HT1080 (cell line): ENCODE measurements at places on chromosomes 6 and 20. TPM values are rescaled to one million over a fixed set of nuclear protein-coding genes. Genes with fewer than 3 reads are reported as not detected.

DNA sequence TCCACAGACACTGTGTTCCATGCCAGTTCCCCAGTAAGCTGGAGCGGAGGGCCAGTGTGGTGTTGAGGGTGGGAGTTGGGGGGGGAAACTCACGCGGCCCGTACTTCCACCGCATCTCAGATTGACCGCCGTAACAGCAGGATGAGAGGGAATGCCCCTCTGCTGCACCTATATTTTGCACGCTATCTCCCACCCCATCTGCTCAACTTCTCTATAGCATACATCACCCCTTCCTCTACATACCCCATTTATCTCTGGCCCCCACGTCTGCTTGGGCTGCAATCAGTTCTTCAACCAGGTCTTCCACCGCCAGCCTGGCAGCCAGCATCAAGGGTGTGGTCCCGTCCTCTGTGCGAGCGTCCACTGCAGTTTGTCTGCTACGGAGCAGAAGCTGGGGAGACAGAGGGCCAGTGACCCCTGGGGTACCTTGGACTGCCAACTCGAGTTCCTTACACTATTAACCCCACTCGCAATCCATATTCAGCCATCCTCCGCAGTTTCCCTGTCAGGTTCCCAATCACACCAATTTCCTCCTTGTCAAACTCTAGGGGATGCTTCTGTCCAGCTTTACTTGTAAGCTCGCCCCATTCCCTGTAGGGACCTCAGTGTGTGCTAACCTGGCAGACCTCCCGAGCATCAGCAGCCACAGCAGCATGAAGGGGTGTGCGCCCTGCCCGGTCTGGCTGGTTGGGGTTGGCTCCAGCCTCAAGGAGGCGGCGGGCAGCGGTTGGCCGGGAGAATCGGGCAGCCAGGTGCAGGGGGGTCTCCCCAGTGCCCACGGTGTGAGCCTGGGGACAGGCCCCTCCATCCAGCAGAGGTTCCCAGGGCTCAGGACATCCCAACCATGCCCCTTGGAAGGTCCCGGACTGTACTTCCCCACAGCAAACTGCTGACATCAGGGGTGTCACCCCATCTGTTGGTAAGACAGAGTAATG is 4.5 kb upstream of the GPSM3 start:
- no peak for DNase-seq

The SSTR4 gene
- not detected in 2 replicates for total RNA-seq

The RBPJL gene
- not detected in 2 replicates for total RNA-seq

- no peak for DNase-seq
These were observed 18.8 kb upstream of the FRMD1 start for GRCh38 chr6:168097621-168098430.

DNA sequence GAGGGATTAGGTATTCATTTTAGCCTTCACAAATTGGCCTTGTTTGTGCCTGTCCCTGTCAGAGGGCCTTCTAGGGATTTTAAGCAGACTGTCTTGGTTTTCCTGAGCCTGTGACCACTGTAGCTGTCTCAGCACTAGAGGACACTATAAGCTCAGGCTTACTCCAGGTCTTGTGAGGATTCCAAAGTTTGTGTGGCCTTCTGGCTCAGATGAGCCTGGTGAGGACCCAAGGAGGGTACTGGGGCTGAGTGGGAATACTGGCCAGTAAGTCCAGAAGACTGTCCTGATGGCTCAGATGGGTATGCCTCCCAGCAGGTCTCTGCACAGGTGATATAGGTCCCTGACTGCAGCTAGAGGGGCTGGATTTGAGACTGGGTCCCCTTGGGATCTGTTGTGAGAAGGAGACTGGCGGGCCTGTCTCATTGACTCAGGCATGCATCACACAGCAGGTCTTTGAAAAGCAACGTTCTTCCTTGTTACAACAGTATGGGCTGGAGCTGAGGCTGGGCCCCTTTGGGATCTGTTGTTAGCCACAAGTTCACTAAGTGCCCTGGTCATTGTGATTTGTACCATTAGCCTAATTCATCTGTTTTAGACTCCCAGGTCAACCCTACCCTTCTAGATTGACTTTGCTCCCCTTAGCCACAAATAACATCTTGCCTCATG is 26.3 kb upstream of the TFB1M start:
- DNase-seq = peak; percentile 46

DNA sequence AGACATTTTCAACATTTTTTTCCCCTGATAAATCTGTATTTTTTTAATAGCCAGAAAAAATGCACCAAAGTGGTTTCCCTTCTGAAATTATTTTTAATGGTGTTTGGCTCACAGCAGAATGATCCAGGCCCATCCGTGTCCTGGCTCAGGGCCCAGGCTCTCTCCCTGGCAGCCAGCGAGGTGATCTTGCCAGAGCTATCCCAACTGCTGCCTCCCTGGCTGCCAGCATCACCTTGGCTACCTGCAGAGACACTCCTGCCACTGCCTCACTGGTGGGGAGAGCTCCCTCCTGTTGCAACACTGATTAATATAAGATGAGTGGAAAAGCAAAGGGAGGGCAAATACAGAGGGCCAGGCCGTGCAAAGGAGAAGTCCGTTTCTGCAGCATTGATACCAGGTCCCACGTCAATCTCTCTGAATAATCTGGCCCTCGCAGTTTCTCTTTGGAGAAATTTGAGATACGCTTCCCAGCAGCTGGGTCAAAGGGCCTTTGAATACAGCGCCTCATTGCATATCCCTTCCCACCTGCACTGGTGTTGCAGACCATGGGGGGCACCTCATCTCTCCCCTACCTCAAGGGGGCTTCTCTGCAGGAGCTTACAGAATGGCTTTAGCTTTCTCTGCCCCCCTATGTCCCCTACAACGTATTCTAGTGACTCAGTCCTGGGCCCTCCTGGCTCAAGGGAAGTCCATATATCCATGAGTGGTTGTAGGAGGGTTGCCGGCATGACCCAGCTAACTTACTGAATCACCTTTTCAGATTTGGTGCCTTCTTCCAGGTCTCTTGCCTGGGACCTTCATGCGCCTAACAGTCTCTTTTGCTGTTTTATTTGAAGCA is 12.8 kb upstream of the DSTN start:
- no peak for DNase-seq

DNA sequence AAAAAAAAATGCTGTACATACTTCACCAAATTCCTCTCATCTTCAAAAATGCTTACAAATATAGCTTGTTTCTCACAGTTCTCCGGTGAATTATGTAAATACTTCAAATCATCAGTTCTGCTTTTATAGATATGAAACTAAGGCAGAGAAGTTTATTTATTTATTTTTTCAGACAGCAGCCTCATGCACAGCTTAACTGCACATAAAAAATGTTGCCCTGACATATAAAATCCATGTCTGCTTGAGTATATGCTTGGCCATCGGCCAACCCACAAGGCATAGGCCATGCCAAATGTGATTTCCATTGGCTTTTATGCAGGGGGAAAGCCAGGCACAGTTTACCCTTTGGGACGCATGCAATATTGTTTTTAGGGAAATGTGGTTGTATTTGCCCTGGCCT is 57.3 kb upstream of the PHACTR2 start:
- no peak for DNase-seq

GRCh38 chr20:8309634-8310033 is 177.6 kb downstream of the PLCB1 start:
- no peak for DNase-seq

The TMEM170B gene
- total RNA-seq = 1.1 and 1.2 TPM in 2 replicates

DNA sequence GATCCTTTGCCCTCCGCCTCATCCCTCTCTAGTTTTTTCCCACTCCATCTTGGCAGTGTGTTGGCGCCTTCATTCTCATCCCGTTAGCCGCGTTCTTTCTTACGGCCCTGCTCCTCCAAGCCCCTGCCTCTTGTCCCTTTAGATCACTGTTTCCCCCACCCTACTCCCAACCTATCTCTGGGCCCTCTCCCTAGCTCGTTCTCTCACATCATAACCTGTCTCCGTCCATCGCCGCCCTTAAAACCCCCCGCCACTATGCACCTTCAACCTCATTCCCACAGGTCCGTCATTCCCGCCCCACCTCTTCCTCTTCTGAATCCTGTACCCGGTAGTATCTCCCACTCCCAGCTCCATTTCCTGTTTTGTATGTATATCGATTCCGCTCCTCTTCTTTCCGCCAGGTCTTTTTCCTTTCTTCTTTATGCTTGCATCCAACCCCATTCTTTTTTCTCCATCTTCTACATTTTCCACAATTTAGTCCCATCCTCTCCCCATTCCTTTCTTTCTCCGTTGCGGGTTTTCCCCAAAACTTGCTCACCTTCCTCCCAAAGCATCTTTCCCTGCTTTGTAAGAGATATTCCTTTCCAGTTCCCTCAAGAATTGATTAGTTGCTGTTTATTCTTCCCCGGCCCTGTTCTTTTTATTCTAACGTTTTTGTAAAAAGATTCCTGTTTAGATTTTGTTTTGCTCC is 671 bp downstream of the EFHC1 start:
- DNase-seq = peak; percentile 73

DNA sequence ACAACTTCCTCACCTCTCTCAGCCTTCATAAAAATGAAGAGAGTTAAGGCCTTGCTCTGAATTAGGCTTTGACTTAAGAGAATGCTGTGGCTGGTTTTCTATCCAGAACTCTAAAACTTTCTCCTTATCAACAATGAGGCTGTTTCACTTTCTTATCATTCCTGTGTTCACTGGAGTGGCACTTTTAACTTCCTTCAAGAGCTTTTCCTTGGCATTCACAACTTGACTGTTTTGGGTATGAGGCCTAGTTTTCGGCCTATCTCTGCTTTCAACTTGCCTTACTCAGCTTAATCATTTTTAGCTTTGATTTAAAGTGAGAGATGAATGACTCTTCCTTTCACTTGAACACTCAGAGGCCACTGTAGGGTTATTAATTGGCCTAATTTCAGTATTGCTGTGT is 4.3 kb upstream of the LOC128125822 start:
- DNase-seq = no peak

- DNase-seq = no peak
These were observed 6.2 kb upstream of the GRM4 start for GRCh38 chr6:34152042-34152524.

The COL21A1 gene
- 0.08 and 0.10 TPM in 2 replicates for total RNA-seq

- no peak for DNase-seq
These were observed 26.0 kb upstream of the CCDC167 start for GRCh38 chr6:37525460-37526357.

GRCh38 chr6:107386340-107386739 is 73.0 kb downstream of the PDSS2 start:
- no peak for DNase-seq

- no peak for DNase-seq
These were observed 19.8 kb downstream of the SIRPD start for GRCh38 chr20:1537731-1538058.

The TCP11 gene
- 0.13 TPM in 1 of 2 replicates, not detected in the other for total RNA-seq

DNA sequence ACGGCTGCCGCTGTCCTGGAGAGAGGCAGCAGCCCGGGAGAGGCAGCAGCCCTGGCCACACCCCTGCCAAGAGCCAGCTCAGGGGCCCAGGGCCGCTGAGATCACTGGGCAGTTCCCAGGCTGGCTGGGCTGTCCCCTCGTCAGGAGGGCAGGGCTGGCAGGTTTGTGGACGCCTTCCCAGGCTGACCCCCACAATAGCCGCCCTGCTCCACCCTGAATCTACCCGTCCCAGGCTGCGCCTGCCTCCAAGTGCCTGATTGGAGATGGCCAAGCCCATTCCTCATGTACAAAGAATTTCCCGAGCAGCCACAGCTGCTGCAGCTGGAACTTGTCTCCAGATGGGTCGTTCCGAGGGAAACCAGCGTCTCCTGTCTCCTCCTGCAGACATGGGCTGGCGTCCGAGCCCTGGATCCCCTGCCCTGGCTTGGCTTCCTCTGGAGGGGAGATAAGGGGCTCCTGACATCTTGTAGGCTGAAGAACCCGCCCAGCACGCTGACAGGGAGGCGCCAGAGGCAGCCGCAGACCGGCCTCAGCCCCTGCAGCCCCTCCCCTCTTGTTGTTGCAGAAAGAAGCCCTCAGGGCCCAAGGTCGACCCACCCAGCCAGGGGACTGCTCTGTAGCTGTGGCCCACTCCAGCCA is 9.4 kb upstream of the GATA5 start:
- DNase-seq = no peak

- DNase-seq = no peak
These were observed 465.6 kb downstream of the HDGFL1 start for GRCh38 chr6:23034926-23035325.

The KCNB1 gene
- total RNA-seq = 0.02 TPM in 1 of 2 replicates, not detected in the other

The PRIM2 gene
- 48.2 and 58.5 TPM in 2 replicates for total RNA-seq

The HTR1E gene
- not detected in 2 replicates for total RNA-seq

GRCh38 chr6:36962874-36963273 is 8.3 kb downstream of the PI16 start:
- DNase-seq = peak; percentile 38

DNA sequence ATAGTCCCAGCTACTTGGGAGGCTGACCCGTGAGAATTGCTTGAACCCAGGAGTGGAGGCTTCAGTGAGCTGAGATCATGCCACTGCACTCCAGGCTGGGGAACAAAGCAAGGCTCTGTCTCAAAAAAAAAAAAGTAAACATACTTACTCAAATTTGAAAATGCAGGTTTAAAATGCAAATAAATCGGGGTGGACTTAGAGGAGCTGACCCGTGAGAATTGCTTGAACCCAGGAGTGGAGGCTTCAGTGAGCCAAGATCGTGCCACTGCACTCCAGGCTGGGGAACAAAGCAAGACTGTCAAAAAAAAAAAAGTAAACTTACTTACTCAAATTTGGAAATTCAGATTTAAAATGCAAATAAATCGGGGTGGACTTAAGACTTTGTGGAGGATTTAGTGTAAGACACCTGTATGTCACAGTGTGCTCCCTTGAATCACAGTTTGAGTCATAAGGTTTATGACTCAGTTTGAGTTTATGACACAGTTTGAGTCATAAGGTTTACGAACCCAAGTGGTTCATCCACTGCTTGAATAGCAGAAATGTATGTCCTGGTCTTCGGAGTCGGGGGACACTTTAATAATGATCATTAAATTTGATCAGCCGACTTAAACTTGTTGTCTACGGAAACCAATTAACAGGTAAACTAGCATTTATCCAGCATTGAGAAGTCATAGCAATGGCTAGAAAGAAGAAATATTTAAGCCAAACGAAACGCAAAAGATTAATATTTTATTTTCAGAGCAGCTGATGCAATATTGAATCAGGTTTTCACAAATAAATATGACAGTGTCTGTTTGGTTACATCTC is 6.8 kb upstream of the MRPS10 start:
- DNase-seq = peak; percentile 94

The IRAK1BP1 gene
- total RNA-seq = 1.7 and 2.8 TPM in 2 replicates

The COL9A1 gene
- not detected in 2 replicates for total RNA-seq

DNA sequence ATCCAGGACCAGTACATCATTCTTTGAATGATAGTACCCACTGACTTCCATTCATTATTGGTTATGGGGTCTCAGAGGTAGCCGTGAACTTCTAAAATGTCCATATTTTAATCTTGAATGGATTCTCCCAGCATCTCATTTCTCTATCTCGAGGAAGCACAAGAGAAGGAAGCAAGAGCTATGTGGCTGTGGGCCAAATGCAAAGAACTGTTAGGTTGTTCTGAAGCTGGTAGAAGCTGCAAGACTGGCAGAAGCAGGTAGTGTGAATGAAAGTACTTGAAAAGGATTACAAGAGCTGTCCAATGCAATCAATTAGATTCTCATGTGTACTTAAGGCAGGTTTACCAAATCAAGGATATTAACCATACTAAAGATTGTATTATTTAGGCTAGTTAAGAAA is 1131.8 kb downstream of the GRIK2 start:
- DNase-seq = no peak

DNA sequence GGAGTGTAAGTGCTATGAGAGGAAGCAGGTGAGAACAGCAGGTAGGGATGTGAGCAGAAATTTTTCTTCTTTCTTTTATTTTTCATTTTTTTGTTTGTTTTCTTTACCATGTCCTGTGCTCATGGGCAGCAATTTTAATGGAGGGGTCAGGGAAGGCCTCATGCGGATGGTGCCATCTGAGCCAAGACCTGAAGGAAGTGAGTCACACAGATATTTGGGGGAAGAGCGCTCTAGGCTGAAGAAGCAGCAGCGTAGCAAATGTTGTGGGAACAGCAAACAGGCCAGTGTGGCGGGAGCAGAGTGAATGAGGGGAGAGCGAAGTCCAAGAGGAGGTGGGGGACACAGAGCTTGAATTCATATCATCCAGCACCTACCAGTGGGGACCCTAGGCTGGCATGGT is 12.7 kb downstream of the SPDEF start:
- peak; percentile 76 for DNase-seq

The CCN5 gene
- total RNA-seq = not detected in 2 replicates
